Stimulated activated CD8-positive, alpha-beta memory T cell treated with anti-CD3 and anti-CD28 coated beads, Interleukin-4, amount 100 ng/mL, for 1 hour (primary cell): ENCODE measurements at places on chromosomes 5 and 9.

DNA sequence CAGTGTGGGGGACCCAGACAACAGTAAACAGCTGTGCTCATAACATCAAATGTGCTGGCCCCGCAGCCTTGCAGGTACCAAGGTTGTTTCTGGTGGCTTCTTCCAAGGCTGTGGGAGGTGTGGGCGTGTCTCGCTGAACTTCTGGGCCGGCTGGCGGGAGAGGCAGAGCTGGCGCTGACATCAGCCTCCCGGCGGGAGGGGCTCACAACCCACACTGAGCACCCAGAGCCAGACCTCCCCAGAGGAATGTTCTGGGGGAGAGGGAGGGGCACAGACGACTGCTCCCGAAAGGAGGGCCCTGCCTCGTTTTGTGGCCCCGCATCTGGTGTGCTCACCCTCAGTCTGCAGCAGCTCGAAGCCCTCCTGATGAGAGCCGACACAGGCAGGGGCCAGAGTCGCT, 6.9 kb upstream of the SLC12A7 start:
- no peak for DNase-seq

GRCh38 chr5:80930940-80931339, 29.2 kb upstream of the RASGRF2 start:
- no peak for DNase-seq

- DNase-seq: no peak
These were observed 37.4 kb downstream of the CAMSAP1 start for GRCh38 chr9:135869909-135870308.

- DNase-seq: no peak
These were observed 42.2 kb upstream of the FABP6 start for GRCh38 chr5:160187091-160187490.

- no peak for DNase-seq
These were observed 97.6 kb downstream of the BASP1 start for GRCh38 chr5:17314907-17315471.

DNA sequence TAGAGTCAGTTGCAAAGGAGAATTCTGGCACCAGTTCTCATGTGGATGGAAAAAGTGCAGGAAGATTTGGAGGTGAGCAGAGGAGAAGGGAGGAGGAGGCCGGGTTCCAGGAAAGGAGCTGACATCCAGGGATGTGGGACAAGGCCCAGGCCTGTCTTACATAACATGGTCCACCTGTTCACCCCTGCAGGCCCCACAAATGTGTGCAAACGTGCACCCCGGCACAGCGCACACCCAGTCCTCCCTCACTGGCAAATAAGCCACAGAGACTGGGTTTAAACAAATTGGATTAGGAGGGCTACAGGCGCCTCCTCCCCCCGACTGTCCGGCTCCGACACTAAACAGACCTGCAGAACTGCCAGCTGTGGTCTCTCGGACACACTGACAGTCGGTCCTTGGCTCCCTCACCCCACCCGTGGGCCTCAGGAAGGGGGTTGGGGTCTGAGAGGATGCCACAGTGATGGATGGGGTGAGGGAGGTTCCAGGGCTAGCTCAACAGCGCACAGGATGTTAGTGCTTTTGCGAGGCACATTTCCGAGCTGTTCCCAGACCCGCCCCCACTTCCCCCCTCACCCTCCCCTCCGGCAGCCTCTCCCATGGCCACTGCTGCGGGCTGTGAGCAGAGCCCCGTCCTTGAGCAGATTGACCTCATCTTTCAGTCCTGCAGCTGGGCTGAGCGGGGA, 43.4 kb upstream of the IL17B start:
- DNase-seq: no peak

GRCh38 chr5:123881759-123882244, 369.8 kb downstream of the CSNK1G3 start:
- no peak for DNase-seq
